ENCODE measurements at places on chromosomes 3 and 15.

DNA sequence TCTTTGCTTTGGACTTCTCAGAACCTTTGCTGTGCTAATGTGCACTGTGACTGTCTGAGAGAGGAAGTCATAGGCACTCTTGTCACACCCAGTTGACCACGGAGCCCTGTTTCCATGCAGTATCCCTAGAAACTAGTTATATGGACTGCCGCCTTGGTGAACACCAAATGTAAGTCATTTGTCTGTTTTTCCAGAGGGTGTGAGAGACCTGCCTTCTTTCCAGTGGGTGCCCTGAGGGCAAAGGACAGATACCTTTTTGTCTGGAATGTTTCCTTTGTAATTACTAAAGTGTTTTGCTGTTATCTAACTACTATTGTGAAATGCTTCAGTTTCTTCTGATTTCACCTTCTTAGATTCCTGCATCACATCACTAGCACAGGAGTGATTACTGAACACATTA, 91.8 kb downstream of the LARS2 start:
- DNase-seq, result no peak

- DNase-seq, result no peak
These were observed 676 bp downstream of the TCF12 start for GRCh38 chr15:56919031-56919608.

DNA sequence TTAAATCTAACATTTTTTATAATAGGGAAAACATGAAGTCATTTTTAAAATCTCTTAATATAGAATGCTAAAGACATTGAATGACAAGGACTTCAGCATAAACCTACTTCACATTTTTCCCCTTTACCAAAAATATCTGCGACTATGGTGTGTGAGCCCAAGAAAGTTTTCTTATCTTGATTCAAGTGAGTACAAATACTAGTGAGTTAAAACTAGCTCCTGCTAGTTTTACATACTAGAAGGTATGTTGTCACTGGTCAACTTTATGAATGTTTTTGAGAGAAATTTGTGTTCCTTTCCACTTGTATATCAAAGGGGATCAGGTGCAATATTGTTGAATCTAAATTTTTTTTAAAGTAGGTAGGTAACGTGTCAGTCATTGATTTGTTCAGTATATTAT, 152.4 kb upstream of the CGNL1 start:
- DNase-seq, result no peak

DNA sequence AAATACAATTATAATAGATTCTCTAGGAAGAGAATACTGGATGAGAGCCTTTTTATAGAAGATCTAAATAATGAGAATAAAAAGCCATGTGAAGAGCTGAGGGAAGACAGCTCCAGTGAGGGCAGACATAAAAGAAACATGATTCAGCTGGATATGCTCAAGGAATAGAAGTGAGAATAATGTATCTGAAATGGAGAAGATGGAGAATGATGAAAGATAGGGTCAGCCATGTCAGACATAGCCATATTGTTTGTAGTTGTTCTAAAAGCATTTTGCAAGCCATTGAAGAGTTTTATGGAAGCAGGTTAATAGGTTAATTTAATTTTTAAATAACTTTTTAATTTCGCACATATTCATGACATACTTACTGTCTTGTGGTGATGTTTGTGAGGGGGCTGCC, 713.5 kb upstream of the ARPP21 start:
- DNase-seq, result no peak

- no peak for DNase-seq
These were observed 69.0 kb upstream of the RAD18 start for GRCh38 chr3:9032231-9032777.

DNA sequence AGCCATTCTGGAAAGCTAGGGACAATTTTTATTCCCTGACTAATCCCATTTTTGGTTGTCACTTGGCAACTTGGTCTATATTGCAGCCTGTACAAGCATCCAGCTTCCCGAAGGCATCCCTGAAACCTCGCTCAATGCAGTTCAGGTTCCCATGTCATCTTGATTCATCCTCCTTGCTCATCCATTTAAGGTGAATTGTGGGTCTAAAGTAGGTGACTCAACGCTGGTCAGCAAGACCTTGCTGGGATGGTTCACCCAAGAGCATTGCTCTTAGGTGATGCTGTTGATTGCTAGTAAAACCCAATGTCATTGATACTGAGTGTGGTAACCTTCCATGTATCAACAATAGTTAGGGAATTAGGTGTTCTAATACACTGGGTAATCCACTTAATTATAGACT, 13.1 kb upstream of the RAB8B start:
- DNase-seq, result no peak

All from NCI-H2081 treated with DMSO at 0.1 percent for 48 hours (cell line).